ENCODE measurements at places on chromosomes 13 and 19.
A peak's percentile ranks its signal among the peaks of the same experiment; 100 is the strongest.

DNA sequence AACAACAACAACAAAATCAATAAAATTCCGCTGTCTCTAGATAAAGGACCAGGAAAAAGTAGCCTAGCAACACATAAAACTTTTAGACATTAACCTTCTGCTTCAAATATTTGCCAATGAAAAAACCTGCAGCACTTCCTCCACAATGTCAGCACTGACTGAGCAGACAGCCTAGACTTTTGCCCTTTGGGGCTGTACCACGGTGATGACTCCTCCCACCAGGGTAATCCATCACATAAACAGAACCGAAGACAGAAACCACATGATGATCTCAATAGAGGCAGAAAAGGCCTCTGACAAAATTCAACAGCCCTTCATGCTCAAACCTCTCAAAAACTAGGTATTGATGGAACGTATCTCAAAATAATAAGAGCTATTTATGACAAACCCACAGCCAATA lies 30.2 kb upstream of the TRPC4 start:
- no peak for DNase-seq

DNA sequence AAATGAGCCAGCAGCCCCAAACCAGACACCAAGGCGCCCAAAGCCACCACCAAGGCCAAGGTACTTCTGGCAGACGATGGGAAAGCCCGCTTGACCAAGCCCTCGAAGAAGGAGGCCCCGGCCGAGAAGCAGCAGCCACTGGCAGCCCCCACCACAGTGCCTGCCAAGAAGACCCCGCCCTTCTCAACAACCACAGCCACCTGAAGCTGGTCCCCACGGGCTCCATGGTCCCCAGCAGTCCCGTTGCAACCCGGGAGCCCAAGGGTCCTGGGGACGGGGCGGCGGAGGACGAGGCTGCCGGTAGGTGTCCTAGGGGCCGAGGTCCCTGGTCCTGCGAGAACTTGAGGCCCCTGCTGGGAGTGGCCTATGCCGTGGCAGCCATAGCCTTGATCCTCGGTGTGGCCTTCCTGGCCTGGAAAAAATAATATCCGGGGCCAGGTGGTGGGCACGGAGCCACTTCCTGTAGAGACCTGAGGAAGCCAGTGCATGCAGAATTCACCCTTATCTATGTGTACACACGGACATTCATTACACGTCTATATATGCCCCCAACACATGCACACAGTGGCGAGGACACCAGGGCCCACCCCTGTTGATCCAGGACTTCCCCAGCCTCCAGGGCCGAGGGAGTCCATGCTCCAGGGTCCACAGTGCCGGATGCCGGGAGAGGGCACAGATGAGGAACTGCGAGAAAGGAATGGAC lies 13.8 kb downstream of the C1QTNF9 start:
- no peak for DNase-seq

GRCh38 chr19:18610556-18611326 lies 1.9 kb upstream of the TMEM59L start:
- no peak for DNase-seq

DNA sequence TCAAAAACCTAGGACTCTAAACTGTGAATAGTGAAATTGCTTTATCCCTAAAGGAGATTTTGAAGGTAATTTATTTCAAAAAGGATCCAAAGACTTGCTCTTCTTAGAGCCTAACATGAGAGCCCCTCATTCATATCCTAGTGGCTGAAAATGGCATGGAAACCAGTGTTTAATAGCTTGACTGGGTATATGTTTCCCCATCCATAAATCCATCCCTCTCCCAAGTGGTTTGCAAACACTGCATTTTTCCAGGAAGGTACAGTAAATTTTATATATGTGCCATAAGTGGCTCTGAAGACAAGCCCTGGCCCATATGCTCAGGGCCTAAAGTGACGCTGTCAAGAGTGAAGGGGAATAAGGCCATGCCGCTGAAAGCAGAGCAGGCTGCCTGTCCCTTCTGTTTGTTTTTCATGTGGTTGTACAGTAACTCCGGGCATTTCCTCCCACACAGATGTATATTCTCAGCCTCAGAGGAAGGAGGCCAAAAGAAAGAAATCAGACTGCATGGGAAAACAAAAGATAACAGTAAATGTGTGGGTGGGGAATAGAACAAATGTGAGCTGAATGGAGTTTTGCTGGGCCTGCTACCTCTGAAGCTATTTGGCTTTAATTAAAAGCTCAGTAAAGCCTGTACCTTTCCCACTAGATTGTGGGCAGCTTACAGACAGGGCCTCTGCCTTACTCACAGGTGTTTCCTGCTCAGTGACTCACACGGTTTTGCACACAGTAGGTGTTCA lies 181.9 kb downstream of the PCDH9 start:
- peak; percentile 18 for DNase-seq

GRCh38 chr13:94859278-94859691 lies 146.9 kb upstream of the SOX21 start:
- DNase-seq = no peak

GRCh38 chr13:44763615-44764301 lies 187.6 kb upstream of the TSC22D1 start:
- DNase-seq = peak; percentile 36

- DNase-seq = no peak
Measured at GRCh38 chr19:45705710-45706415, 13.4 kb downstream of the QPCTL start.

DNA sequence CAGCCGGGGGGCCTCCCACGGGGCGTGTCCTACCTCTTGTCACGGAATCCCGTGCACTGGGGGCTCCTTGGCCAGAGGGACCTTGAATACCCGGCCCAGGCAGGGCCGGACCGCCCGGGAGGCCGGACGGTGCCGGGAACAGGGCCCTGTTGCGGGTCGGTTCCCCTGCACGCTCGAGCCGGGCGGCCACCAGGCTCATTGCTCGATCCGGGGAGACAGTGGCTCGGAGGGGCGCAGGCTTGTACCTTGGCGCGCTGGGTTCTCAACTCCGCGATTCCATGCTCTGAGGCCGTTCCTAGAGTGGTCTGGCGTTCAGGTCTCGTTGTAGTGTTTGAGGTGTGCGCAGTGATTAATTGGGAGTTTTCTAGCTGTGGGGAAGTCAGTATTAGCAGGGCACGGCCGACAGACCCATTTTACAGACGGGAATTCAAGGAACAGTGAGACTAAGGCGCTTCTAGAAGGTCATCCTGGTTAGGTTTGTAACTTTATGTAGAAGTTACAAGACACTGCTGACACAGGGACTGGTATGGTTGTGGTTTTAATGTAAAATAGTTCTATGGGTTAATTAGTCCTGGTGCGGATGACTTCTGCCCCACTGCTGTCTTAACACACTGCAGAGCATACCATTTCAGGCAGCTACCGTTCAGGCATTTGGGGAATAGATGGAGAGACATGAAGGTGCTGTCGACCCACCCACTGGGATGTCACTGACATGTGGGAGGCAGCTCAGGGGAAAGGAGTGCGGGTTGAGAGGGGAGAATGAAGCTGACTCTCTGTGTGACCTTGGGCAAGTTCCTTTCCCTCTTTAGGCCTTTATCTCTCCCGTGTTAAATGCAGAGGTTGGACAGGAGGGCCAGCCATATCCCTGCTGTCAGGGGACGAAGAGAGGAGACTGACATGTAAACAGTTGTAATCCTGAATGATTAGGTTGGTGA lies 592 bp downstream of the CLPTM1 start:
- DNase-seq = no peak

GRCh38 chr13:89968470-89968869 lies 1379.0 kb upstream of the MIR17HG start:
- no peak for DNase-seq

DNA sequence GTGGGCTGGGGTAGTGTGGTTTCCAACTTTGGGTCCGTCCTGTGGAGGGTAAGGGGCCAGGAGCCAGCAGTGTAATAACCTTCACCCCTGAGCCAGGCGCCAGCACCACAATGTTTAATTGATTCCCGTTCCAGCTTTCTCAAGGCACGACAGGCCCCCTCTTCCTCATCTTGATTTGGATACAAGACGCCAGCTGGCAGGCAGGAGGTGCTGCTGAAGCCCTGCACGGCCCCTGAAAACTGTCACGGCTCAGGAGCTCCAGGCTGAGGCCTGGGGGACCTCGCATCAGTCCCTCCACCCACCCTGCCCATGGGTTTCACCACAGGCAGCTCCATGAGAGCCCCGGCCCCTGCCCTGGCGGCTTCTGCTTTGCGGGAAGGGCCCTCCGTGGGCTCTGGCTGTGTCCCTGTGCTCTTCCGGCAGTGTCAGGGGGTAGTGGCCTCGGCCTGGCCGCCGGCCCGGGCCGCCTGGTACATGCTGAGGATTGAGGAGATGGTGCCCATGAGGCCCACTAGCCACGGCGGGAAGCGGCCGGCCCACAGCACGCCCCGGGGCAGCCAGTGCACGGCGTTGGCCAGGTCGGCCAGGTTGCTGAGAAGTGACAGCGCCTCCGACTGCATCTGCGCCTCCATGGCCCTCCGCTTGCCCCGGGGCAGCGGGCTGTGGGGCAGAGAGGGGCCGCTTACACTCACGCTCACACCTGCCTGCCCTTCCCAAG lies 11.9 kb downstream of the PEX11G start:
- no peak for DNase-seq

DNA sequence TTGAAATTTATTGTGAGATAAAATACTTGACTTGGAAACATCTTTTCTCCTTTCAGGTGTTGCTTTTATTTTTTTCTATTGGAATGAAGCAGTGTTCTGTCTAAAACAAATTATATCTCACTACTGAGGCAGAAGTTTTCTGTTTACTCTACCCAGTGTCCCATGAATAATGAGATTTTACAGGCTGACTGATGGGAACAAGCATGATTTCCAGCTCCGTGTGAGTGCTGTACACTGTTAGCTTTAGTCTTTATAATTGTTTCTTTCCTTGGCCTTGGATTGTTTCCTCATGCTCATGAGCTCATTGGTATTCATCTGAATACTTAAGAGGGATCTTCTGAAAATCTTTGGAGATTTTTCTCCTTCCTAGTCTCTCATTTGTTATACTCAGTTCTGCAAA lies 2049.5 kb upstream of the PRR20A start:
- DNase-seq = no peak

- peak; percentile 81 for DNase-seq
Measured at GRCh38 chr19:55640577-55641425, at the start of gene ZNF580. TSS of gene ZNF580 (plus strand) at chr19:55641002. CDS start at chr19:55642509, 1,507 bp downstream.

DNA sequence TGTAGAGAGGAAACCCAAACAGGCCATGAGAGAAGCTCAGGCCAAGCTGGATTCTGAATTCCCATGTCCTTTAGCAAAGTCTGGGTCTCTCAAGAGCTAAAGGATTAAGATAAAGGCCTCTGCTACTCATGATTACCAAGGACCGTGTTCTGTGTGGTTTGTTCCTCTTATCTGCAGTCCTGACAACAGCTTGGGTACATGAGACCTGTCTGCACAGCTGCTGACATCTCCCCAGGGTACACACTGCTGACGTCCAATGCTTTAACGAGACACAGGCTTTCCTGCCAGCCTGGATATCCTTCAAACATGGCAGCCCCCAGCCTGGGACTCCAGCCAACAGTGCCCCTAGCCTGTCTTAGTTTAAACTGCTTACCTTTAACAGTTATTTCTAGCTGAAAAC lies 211.0 kb downstream of the SLC7A1 start:
- DNase-seq = no peak

DNA sequence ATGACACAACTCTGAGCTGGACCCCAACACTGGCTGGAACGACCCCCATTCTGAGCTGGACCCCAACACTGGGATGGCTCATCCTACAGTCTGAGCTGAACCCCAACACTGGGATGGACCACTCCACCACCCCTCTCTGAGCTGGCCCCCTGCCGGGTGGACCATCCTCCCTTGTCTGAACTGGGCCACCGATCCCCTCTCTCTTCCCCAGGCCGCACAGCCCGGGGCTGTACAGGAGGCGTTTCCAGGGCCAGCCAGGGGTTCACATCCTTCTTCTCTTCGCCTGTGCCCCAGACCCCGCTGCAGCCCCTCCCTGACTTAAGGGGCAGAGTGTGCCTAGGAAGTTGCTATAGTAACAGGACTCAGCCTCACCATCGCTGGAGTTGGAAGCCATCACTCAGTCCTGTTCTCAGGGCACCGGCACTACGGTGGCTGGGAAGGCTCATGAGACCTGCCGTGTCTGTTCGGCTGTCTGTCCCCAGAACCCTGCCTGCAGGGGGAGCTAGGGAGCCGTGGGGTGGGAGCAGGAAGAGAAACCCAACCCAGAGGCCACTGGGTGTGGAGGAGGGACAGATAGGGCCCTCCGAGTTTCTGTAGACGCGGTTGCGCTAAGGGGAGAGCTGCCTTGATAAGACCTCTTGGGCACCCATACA lies 3.7 kb downstream of the PRKACA start:
- no peak for DNase-seq

DNA sequence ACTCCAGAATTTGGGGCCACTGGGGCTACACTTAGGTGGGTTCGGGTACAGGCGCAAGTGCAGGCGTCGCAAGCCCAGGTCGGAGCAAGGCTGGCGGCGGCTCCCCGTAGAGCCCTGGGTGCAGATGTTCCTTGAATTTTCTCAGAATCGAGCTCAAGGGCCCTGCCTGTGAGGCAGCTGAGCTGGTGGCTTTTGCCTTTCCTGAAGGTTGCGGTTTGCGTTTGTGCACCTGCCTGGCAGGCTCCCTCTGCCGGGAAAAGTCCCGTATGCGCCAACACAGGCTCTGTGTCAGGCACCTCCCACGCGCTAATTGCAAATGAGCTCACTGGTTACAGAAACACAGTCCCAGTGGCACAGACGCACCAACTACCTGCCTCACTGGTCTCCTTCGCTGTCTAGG lies 5.9 kb downstream of the DOHH start:
- no peak for DNase-seq

- peak; percentile 71 for DNase-seq
Measured at GRCh38 chr13:20174656-20175405, 14.0 kb upstream of the GJA3 start.

DNA sequence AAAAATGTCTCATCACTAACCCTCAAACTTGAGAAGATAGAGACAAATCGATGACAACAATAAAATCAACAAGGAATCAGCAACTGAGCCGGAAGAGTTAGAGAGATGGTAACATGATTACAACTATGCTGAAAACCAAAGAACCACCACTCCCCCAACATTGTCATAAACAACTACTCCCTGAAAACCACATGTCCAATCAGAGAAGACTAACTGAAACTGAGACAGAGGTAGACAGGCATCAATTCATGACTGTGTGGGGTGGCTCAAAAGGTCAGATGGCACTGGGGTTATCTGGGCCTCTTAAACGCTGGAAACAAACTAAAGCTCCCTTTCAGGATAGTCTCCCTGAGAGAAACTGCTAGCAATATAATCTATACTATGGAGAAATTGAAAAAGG lies 488.8 kb downstream of the KCTD12 start:
- DNase-seq = no peak

- no peak for DNase-seq
Measured at GRCh38 chr13:59345311-59345710, 818.4 kb downstream of the DIAPH3 start.

DNA sequence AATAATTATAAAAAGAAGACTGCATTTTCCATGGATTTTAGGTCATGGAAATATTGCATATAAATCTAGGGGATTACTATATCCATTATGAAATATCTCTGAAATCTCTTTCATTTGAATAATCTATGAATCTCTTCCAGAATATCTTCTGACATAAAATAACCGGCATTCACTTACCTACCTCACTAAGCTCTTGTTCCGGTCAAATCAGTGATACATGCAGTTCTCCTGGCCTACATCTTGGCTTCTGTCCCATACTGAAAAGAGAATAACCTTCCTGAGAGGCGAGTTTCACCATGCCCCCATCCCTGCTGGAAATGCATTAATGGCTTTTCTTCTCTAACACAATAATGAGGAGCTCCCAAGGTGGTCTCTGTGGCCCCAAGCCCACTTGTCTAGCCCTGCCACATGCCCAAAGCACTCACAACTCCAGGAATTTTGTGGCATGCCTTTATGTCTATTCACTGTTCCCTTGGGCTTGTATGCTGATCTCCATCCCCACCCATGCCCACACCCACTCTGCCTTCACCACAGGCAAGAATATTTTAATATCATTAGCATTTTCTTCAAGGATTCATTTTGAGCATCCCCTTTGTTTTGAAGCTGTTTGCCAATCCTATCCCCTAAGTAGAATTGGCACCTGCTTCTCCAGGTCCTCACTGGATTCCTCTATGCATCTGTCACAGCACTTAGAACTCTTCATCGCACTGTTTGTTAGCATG lies 401.6 kb downstream of the COG6 start:
- DNase-seq = no peak

All from GM20000 (cell line).